ENCODE measurements at places on chromosomes 6 and 20.

GRCh38 chr20:24695529-24696225 is 226.2 kb downstream of the SYNDIG1 start:
- DNase-seq = no peak

DNA sequence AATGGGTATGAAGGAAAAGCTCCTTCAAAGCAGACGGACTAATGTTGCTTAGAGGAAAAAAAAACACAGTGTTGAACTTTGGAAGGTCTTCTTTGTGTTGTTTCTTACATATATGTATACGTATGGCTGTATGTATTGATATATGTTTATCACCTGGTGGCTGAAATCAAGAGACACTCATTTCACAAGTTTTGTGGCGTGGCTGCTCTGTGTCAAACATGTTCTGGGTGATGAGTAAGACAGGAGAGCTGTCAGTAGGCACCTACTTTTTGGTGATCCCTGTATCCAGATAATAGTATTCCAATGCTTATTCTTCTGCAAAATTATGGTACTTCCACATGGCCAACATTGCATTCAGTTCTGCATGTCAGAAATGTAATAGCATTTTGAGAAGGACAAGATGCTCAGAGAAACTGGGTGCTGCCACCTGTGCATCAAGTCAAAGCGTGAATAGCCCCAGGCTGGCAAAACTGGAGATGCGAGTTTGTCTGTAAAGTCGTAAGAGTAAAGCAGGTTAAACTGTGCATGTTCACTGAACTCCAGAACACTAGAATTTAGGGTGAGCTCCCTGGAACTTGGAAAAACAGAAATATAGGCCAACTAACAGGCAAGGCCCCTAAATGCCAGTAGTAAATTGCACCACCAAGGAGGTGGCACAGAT is 67.9 kb downstream of the ARMC2 start:
- no peak for DNase-seq

GRCh38 chr6:106666282-106667021 is 37.1 kb downstream of the QRSL1 start:
- no peak for DNase-seq

DNA sequence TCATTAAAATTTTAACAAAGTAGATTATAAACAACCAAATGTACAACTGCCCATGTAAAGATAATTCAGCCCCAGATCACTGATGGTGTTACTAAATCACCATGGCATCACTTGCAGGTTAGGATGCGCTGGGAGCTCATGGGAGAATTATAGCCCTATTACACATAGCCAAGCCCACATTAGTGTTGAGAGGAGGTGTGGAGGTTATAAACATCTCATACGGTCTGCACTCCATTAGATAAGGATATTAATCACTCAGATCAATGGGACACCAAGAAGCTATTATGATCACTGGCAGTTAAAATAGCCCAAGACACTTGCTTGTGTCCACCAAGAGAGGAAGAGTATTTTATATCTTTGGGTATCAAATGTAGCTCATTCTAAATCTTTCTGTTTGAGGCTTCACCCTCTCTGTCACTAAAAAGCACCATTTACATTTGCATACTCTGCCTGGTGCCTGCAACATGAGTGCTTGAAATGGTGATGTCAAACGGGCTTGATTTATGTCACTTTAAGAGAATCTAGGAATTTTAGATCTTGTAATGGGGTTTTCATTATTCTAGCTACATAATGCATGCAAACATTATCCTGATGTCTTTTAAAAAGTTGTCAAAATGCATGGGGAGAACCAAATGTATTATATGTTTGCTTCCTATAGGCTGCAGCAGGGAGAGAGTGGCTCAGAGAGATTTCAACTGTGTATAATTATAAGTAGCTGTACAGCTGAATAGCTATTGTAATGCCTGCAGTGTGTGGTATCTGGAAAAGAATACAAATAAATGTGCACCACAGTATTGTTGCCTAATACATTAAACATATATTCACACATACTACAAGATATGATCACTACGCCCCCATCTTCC is 654.1 kb upstream of the MARCKS start:
- DNase-seq = no peak

GRCh38 chr6:815348-815738 is 122.4 kb upstream of the EXOC2 start:
- DNase-seq = no peak

GRCh38 chr6:70601014-70601413 is 34.3 kb downstream of the SDHAF4 start:
- DNase-seq = no peak

DNA sequence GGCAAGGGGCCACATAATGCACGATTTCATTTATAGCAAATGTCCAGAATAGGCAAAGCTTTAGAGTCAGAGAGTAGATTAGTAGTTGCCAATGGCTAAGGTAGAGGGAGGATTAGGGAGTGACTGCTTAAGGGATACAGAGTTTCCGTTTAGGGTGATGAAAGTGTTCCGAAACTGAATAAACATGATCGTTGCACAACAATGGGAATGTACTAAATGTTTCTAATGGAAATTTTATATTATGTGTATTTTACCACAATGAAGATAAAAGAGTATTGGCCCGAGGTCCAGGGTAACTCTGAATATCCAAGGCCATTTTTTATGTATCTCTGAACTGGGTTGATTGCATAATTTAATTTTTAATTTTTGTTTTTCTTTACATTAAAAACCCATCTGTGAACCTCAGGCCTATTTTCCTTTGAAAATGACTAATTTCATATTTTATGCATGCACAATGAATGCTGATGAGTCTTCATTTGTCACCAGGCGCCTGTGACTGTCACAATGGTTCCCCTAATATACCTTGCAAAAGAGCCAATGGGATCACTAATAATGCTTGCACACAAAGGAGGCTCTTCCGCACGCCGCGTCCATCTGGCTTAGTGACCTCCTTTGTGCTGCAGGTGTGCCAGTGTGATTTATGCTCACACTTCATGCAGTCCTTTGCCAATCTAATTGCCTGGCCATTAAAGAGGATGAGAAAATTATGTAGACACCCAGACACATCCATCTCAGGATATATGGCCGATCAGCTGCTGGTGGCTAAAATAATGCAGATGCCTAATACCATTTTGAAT is 612.5 kb downstream of the CDH26 start:
- no peak for DNase-seq

DNA sequence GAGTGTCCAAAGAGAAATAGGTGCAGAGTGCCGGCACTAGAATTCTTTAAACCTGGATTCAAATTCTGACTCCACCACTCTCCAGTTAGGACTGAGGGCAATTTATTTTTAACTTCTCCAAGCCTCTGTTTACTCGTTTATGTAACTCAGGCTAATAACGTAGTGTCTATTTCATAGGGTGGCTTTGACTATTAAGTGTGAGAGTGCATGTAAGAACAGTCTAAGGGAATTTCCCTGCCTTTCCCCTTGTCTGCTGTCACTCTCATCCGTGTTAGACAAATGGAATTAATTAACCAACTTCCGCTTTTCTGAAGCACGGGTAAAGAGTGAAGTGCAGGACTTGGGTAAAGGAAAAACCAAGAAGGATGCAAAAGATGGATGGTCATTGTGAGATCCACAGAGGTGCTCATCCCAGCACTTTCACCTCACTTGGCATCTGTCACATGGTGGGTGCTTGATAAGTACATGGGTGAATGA is 4.1 kb upstream of the ZKSCAN8 start:
- DNase-seq = peak; percentile 35

- DNase-seq = no peak
These were observed 20.6 kb upstream of the CST3 start for GRCh38 chr20:23658336-23658735.

GRCh38 chr6:64415926-64416325 is 780.3 kb downstream of the PHF3 start:
- no peak for DNase-seq

GRCh38 chr6:89792881-89793280 is 26.7 kb downstream of the MDN1 start:
- no peak for DNase-seq

- no peak for DNase-seq
These were observed 136.4 kb upstream of the PTPN1 start for GRCh38 chr20:50373674-50374286.

DNA sequence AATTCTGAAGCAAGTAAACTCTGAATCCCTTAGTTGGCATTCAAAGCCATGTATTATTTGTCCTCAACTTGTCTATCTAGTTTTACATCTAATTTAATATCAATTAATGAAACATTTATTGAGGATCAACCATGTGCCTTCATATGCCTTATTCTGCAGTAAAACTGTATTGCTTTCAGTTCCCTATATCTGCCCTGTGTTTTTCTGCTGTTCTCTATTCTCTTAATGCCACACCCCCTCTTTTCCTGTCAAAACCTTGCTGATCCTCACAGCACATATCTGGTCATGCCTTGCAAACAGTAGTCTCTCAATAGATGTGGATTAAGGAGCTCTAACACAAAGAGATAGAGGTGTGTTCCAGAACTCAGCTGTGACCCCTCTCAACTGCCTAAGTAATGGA is 2.0 kb downstream of the FIG4 start:
- DNase-seq = no peak

GRCh38 chr6:101645770-101646169 is 252.3 kb downstream of the GRIK2 start:
- DNase-seq = no peak

GRCh38 chr6:29853245-29853644 is 25.6 kb downstream of the HLA-G start:
- DNase-seq = no peak

GRCh38 chr20:21520702-21521595 is 7.1 kb upstream of the NKX2-2 start:
- no peak for DNase-seq

- no peak for DNase-seq
These were observed 69.1 kb downstream of the PPP1R14C start for GRCh38 chr6:150211700-150212511.

DNA sequence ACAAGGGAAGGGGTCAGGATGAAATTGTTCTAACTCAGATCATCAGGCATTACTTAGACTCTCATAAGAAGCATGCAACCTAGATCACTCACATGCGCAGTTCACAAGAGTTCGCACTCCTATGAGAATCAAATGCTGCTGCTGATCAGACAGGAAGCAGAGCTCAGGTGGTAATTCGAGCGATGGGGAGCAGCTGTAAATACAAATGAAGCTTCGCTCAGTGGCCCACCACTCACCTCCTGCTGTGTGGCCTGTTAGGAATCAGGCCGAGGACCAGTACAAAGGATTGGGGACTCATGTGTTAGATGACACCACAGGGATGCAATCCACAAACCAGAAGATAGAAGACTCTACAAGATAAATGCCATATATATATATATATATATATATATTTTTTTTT is 31.5 kb upstream of the TOP1 start:
- DNase-seq = no peak

DNA sequence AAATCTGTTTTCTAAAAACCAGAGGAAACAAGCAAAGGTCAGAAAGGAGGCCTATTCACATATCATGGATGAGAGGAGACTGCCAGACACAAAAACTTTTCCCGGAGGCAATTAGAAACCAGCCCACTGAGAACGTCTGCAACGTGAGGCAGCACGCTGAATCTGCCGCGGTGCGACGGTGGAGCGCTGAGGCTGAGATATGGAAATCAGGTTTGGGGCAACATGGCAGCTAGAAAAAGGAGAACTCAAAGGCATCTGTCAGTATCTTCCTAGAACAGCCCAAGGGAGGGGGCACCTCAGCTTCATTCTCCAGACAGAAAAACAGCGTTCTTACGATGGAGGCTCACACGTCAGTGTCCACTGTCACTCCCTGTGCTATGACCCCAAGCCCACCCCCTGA is 5.2 kb downstream of the PRELID3B start:
- DNase-seq = no peak

GRCh38 chr20:19265646-19266374 is 53.4 kb downstream of the SLC24A3 start:
- no peak for DNase-seq

DNA sequence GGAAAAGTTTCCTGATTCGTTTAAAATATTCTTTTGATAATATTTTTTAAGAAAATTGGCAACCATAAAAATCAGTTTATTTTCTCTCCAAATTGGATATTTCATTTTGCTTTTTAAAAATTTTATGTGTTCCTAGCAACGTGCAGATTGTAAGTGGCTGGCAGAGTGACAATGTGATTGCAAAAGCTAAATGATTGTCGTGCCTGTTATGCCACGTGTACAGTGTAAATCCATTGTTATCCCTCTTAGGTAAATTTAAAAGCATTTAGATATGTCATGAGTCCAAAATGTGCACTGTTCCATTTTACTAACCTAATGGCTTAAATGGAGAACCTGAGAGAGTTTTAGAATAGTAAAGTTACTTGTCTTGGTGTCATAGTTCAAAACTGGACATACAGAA is 94.4 kb upstream of the ADGRF4 start:
- no peak for DNase-seq

- no peak for DNase-seq
These were observed at the start of gene HLA-DOA for GRCh38 chr6:33008944-33009861. Gene HLA-DOA (minus strand): TSS chr6:33009591.

DNA sequence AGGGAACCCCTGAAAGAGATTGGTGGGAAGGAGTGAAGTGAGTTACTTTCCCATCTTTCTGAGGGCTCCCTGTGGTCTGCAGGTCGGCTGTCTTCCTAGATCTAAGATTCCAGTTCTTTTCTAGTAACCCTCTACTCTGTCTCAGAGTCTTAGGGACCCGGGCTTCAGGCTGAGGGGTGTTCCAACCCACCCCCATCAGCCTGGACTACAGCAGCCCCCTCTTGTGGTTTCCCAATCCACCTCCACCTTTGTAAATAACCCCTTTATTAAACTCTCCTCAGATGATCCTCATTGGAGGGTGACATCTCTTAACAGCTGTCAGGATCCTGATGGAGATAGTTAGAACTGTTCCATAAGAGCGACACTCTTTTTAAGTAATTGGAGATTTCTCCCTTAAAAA is 300.4 kb downstream of the LRFN2 start:
- no peak for DNase-seq

DNA sequence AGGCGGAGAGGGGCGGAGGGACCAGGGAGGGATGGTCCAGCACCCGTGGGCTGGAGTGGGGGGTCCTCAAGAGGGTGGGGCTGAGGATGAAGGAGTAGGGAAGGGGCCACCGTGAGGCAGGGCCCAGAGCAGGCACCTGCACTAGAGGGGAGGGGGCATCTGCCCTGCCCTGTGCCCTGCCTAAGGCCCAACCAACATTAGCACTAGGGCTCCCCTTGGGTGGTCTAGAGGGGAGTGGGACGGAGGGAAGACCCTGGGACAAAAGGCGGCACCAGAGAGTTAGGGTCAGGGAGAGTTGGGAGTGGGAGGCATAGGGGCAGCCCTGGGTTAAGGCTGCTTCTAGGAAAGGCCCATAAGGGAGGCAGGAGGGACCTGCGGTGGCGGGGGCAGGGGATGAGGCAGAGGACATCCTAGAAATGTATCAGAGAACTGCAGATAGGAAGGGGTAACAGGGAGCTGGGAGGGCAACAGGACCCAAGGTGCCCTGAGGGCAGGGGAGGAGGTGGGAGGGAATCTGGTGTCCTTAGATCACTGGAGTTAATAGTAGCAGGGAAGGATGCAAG is 24.5 kb downstream of the HLA-F start:
- no peak for DNase-seq

GRCh38 chr6:57313711-57314471 is 3.5 kb upstream of the PRIM2 start:
- no peak for DNase-seq

DNA sequence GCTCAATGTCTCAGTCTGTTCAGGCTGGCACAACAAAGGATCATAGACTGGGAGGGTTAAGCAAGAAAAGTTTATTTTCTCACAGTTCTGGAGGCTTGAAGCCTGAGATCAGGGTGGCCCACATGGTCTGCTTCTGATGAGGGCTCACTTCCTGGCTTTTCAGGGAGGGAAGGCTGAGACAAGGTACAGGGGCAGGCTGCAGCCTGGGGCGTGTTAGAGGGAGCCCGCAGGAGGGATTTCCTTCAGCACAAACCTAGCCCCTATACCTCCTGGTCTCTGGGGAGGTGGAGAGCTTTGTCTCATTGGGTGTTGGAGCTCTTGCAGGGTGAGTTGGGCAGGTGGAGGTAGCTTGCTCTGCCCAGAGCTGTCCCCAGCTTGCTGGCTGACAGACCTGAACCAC is 81.1 kb upstream of the GPR6 start:
- DNase-seq = no peak

Data from activated CD4-positive, CD25-positive, alpha-beta regulatory T cell treated with anti-CD3 and anti-CD28 coated beads, Interleukin-2, amount 50 U/mL, for 72 hours (primary cell).